ENCODE measurements at places on chromosomes 12 and 14.
A peak's percentile ranks its signal among the peaks of the same experiment; 100 is the strongest.

GRCh38 chr14:98144964-98145363 is 1127.0 kb downstream of the BCL11B start:
- DNase-seq = no peak
- no peaks in the 10 kb centered on the region for H3K36me3 ChIP-seq
- peaks cover 22% of the 10 kb centered on the region for H3K27me3 ChIP-seq
- H3K4me1 ChIP-seq = no peaks in the 10 kb centered on the region

- no peak overlapping the region for H3K4me3 ChIP-seq
- H3K4me1 ChIP-seq = peaks cover 3% of the 10 kb centered on the region
- no peaks in the 10 kb centered on the region for H3K36me3 ChIP-seq
- H3K27ac ChIP-seq = no peak overlapping the region
- DNase-seq = no peak
Observed at GRCh38 chr14:94676495-94677185, 64.4 kb downstream of the SERPINA3 start.

GRCh38 chr12:70692681-70693288 is 55.6 kb upstream of the PTPRB start:
- H3K36me3 ChIP-seq = no peaks in the 10 kb centered on the region
- H3K27me3 ChIP-seq = no peaks in the 10 kb centered on the region

DNA sequence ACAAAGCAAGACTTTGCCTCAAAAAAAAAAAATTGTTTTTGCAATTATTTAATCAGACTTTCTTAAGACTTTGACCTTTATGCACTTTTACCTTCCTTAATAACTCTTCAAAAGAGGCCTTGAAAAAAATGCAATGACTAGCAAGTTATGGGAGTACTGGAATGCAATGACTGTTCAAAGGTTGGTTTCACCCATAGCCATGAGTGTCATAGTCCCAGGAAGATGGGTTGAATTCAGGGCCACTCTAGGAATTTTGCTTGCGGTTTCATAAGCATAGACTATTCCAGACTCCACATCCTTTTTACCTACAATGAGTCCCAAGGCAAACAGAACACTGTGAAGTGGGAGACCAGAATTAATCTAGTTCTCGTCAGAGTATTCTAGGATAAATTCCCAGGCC is 29.4 kb upstream of the DENND5B start:
- H3K36me3 ChIP-seq = no peaks in the 10 kb centered on the region
- DNase-seq = no peak
- H3K4me1 ChIP-seq = peaks cover 8% of the 10 kb centered on the region
- no peaks in the 10 kb centered on the region for H3K27me3 ChIP-seq
- no peak overlapping the region for H3K4me3 ChIP-seq

DNA sequence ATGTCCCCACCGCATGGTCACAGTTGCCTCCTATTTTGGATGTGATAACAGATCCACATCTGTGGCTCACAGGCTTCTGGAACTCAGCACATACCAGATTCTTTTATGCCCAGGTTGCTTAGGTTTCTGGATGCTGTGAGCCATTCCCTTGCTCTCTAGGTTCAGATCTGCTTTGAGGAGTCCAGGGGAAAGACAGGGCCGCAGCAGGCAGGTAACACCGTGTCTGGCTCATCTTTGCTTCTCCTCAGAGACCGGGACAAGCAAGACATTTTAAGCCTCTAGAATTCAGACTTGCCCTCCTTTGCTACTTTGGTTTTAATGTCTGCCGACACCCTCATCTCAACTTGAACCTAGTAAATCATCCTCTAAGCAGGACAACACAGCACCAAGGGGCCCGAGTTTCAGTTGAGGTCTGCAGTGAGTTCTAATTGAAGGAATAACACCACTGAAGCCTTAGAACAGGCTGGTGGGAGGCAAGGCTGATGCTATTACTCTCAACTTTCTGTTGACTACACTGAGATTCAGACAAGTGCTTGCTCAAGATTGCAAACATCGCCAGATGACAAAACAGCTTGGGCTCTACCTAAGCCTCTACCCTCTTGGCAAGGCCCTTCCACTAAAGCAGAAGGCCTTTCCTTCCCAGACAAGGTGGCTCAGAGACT is 55.3 kb downstream of the MDM2 start:
- H3K4me1 ChIP-seq = no peaks in the 10 kb centered on the region
- H3K4me3 ChIP-seq = no peak overlapping the region
- H3K36me3 ChIP-seq = no peaks in the 10 kb centered on the region
- no peaks in the 10 kb centered on the region for H3K27me3 ChIP-seq
- DNase-seq = no peak

- H3K4me1 ChIP-seq = peaks cover 4% of the 10 kb centered on the region
- H3K4me3 ChIP-seq = no peak overlapping the region
- no peak overlapping the region for H3K27ac ChIP-seq
- no peaks in the 10 kb centered on the region for H3K36me3 ChIP-seq
Observed at GRCh38 chr12:12686472-12686871, 9.5 kb downstream of the GPR19 start.

DNA sequence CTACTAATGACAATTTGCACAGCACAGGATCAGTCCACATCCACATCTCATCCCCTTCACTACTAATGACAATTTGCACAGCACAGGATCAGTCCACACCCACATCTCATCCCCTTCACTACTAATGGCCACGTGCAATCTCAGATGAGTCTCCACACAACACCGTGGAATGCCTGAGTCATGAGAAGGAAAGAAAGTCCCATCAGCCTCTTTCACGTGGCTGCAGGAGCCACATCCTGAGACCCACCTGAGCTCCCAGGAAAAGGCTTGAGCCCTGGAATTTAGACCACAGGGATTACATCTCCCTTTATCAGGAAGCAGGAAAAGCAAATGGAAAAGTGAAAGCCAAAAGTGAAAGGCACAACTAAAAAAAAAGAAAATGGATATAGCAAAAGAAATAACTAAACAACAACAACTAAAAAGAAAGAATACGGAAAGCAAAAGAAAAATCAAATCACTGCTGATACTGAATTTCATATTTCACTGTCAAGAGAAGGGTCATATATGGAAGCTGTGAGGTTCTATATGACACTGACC is 1300.5 kb downstream of the TMEM121 start:
- no peak for DNase-seq
- no peaks in the 10 kb centered on the region for H3K4me1 ChIP-seq
- H3K27me3 ChIP-seq = no peaks in the 10 kb centered on the region
- H3K27ac ChIP-seq = no peak overlapping the region

DNA sequence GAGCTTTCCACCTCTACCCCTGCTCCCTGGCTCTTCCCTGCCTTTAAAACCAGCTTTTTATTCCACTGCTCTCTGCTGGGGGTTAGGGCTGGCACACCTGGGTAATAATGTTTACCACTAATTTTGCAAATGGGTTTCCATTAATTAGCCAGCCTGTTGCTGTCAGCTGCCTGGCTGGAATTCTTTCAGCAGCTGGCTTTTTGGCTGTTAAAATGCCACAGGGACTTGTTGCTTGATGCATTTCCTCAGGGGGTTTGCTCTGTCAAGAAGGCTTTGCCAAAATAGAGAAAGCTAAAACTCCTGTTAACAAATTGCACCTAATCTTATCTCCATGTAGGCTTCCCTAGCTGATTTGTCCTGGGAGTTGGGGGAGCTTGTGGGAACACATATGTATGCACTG is 51.8 kb upstream of the PSMC1 start:
- no peak overlapping the region for H3K27ac ChIP-seq
- no peak overlapping the region for H3K4me3 ChIP-seq
- DNase-seq = no peak
- H3K36me3 ChIP-seq = no peaks in the 10 kb centered on the region

GRCh38 chr14:83559721-83560120 is 1970.2 kb upstream of the FLRT2 start:
- no peak overlapping the region for H3K27ac ChIP-seq
- H3K4me1 ChIP-seq = no peaks in the 10 kb centered on the region
- no peaks in the 10 kb centered on the region for H3K36me3 ChIP-seq

GRCh38 chr12:124592050-124592449 is 24.6 kb upstream of the NCOR2 start:
- H3K27ac ChIP-seq = peak overlapping the region; percentile 54
- peaks cover 15% of the 10 kb centered on the region for H3K27me3 ChIP-seq
- no peak for DNase-seq
- no peak overlapping the region for H3K4me3 ChIP-seq
- H3K36me3 ChIP-seq = no peaks in the 10 kb centered on the region
- H3K4me1 ChIP-seq = no peaks in the 10 kb centered on the region

DNA sequence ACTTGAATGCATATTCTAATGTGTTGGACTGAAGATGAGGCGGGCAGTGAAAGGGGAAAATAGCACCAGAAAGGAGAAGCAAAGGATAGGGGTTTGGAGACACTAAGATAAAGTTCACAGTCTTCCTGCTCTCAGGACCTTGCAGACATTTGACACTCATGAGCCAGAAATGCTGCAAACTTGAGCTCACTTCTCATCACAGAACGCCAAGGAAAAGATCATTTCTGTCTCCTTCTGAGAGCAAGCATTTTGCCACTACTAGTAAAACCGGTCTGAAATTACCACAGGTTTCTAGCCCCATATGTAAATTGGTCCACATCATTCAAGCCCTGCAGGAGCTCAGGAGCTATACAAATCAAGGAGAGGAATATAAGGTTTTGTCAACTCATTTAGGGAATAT is 44.6 kb upstream of the ANO2 start:
- H3K27ac ChIP-seq = no peak overlapping the region
- H3K36me3 ChIP-seq = no peaks in the 10 kb centered on the region
- no peak for DNase-seq

- no peaks in the 10 kb centered on the region for H3K36me3 ChIP-seq
- H3K27ac ChIP-seq = no peak overlapping the region
- peaks cover 4% of the 10 kb centered on the region for H3K4me1 ChIP-seq
- H3K4me3 ChIP-seq = no peak overlapping the region
- no peaks in the 10 kb centered on the region for H3K27me3 ChIP-seq
Observed at GRCh38 chr12:66964629-66965028, 285.8 kb upstream of the GRIP1 start.

DNA sequence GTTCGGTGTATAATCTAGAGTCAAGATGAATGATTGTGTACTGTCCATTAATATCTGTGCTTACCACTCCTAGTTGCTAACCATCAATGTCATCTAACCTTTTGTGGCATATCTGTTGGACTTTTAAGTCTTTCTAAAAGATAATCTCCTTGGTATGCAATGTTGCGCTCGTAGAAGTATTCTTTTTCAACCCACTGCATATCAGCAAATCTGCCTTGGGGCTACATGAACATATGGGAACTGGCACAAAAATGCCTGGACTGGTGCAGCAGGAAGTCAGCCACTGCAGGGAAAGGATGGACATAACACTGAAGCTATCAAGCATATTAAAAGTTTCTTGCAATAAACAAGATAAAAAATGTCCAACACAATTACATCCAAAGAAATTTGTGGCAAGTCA is 124.3 kb upstream of the SLC38A4 start:
- peaks cover 5% of the 10 kb centered on the region for H3K27me3 ChIP-seq
- no peaks in the 10 kb centered on the region for H3K4me1 ChIP-seq
- DNase-seq = no peak
- H3K4me3 ChIP-seq = no peak overlapping the region
- H3K27ac ChIP-seq = no peak overlapping the region

- DNase-seq = peak; percentile 2
- H3K27ac ChIP-seq = no peak overlapping the region
- H3K27me3 ChIP-seq = peaks cover 5% of the 10 kb centered on the region
- no peaks in the 10 kb centered on the region for H3K36me3 ChIP-seq
Observed at GRCh38 chr12:131085125-131085815, 131.6 kb downstream of the ADGRD1 start.

DNA sequence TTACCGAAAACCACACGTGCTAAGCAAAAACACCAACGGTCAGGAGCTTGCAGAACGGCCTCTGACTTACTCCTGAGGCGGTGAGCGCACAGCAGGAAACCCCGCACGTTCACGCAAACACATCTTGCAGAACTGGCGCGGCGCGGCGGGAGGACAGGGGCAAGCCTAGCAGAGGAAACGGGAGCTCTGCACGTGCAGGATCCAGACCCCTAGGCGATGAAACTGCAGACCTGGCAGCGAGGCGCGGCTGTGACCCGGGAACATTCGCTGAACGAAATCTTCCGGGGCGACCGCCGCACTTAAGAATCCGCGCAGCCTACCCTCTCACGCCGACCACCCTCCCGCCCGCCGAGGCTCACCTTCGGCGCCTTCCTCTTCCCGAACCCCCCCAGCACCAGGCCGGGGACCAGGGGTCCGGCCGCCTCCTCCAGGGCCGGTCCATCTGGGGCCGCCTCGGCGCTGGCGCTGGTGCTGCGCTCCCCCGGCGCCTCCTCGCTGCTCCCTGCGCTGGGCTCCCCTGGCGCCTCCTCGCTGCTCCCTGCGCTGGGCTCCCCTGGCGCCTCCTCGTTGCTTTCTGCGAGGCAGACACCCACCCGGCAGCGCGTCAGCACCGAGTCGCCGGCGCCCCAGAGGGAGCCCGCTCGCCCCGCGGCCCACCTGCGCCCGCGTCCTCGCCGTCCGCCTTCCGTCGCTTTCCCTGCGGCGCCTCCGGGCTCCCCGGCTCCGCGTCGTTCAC is 615 bp downstream of the DDX51 start:
- peaks cover 6% of the 10 kb centered on the region for H3K36me3 ChIP-seq
- peak overlapping the region; percentile 86 for H3K27ac ChIP-seq
- H3K27me3 ChIP-seq = peaks cover 3% of the 10 kb centered on the region
- H3K4me3 ChIP-seq = peak overlapping the region; percentile 75
- peaks cover 11% of the 10 kb centered on the region for H3K4me1 ChIP-seq
- DNase-seq = no peak

DNA sequence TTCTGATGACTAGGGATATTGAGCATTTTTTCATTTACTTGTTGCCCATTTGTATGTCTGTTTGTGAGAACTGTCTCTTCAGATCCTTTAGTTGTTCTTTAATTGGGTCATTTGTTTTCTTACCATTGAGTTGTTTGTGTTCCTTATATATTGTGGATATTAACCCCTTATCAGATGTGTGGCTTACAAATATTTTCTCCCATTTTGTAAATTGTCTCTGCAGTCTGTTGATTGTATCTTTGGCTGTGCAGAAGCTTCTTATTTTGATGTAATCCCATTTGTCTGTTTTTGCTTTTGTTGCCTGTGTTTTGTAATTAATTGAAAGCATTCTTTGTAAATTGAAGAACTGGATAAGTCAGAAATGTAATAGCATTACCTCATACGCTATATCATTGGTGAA is 459.1 kb upstream of the FOXG1 start:
- no peak overlapping the region for H3K4me3 ChIP-seq
- no peaks in the 10 kb centered on the region for H3K36me3 ChIP-seq
- DNase-seq = no peak
- no peak overlapping the region for H3K27ac ChIP-seq

GRCh38 chr12:1108276-1108675 is 117.3 kb downstream of the ERC1 start:
- peaks cover 9% of the 10 kb centered on the region for H3K36me3 ChIP-seq
- H3K27me3 ChIP-seq = no peaks in the 10 kb centered on the region
- no peak for DNase-seq
- no peak overlapping the region for H3K4me3 ChIP-seq
- peaks cover 2% of the 10 kb centered on the region for H3K4me1 ChIP-seq
- H3K27ac ChIP-seq = no peak overlapping the region

GRCh38 chr12:95066091-95066855 is 7.1 kb downstream of the NR2C1 start:
- DNase-seq = no peak
- no peaks in the 10 kb centered on the region for H3K27me3 ChIP-seq
- no peak overlapping the region for H3K27ac ChIP-seq

GRCh38 chr12:74903522-74903921 is 306.1 kb downstream of the KCNC2 start:
- H3K36me3 ChIP-seq = no peaks in the 10 kb centered on the region
- H3K4me3 ChIP-seq = no peak overlapping the region
- no peaks in the 10 kb centered on the region for H3K4me1 ChIP-seq
- DNase-seq = no peak
- peaks cover 27% of the 10 kb centered on the region for H3K27me3 ChIP-seq

All from progenitor cell of endocrine pancreas (in vitro differentiated cells).